GM06990 (cell line): ENCODE measurements at places on chromosomes 6 and 20.
A peak's percentile ranks its signal among the peaks of the same experiment; 100 is the strongest.

- DNase-seq: no peak
These were observed 3.0 kb upstream of the ZBTB24 start for GRCh38 chr6:109486068-109486467.

- no peak for DNase-seq
These were observed 29.2 kb downstream of the SLC35A1 start for GRCh38 chr6:87501809-87502572.

GRCh38 chr6:92589996-92590395 lies 829.4 kb downstream of the EPHA7 start:
- no peak for DNase-seq

DNA sequence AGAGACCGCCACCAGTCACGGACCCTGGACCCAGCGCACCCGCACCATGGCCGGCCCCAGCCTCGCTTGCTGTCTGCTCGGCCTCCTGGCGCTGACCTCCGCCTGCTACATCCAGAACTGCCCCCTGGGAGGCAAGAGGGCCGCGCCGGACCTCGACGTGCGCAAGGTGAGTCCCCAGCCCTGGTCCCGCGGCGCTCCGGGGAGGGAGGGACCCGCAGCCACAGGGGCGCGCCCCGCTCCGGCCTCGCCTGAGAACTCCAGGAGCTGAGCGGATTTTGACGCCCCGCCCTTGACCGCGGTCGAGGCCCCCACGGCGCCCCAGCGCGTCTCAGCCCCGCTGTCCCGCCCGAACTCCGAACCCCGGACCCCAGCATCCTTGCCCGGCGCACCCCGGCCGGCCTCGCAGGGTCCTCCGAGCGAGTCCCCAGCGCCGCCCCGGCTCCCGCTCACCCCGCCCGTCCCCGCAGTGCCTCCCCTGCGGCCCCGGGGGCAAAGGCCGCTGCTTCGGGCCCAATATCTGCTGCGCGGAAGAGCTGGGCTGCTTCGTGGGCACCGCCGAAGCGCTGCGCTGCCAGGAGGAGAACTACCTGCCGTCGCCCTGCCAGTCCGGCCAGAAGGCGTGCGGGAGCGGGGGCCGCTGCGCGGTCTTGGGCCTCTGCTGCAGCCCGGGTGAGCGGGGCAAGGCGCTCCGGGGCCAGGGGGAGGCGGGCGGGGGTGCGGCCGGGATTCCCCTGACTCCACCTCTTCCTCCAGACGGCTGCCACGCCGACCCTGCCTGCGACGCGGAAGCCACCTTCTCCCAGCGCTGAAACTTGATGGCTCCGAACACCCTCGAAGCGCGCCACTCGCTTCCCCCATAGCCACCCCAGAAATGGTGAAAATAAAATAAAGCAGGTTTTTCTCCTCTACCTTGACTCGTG lies at the start of gene OXT:
TSS of gene OXT (plus strand) at position 11 of the 920 bp plus-strand sequence. CDS start at position 47, 36 bp downstream.
- no peak for DNase-seq

DNA sequence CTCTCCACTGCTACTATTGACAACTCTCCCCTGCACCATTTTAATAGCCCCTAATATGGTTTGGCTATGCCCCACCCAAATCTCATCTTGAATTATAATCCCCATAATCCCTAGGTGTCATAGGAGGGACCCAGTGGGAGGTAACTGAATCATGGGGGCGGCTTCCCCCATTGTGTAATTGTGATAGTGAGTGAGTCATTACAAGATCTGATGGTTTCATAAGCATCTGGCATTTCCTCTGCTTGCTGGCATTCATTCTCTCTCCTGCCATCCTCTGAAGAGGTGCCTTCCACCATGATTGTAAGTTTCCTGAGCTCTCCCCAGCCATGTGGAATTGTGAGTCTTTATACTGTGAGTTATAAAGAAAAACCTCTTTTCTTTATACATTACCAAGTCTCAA lies 74.1 kb upstream of the TCF21 start:
- DNase-seq: no peak

- DNase-seq: no peak
These were observed 285.9 kb downstream of the ALDH8A1 start for GRCh38 chr6:134663800-134664535.

- DNase-seq: no peak
These were observed 766 bp upstream of the TBC1D22B start for GRCh38 chr6:37256692-37257319.

DNA sequence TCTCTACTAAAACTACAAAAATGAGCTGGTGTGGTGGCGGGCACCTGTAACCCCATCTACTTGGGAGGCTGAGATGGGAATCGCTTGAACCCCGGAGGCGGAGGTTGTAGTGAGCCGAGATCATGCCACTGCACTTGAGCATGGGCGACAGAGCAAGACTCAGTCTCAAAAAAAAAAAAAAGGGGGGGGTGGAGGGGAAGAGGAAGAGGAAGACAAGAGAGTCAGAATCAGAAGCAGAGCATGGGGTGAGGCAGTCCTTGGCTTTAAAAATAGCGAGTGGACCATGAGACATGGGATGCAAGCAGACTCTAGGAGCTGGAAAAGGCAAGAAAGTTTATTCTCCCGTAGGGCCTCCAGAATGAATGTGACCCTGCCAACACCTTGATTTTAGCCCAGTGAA lies 3.9 kb upstream of the SLC9A8 start:
- DNase-seq: no peak

GRCh38 chr20:35048739-35049138 lies 43.9 kb downstream of the TRPC4AP start:
- DNase-seq: no peak

GRCh38 chr6:40066372-40066771 lies 132.1 kb upstream of the MOCS1 start:
- no peak for DNase-seq

- no peak for DNase-seq
These were observed 17.2 kb upstream of the MDGA1 start for GRCh38 chr6:37714836-37715420.

- no peak for DNase-seq
These were observed 2.4 kb downstream of the METTL24 start for GRCh38 chr6:110355727-110356126.

DNA sequence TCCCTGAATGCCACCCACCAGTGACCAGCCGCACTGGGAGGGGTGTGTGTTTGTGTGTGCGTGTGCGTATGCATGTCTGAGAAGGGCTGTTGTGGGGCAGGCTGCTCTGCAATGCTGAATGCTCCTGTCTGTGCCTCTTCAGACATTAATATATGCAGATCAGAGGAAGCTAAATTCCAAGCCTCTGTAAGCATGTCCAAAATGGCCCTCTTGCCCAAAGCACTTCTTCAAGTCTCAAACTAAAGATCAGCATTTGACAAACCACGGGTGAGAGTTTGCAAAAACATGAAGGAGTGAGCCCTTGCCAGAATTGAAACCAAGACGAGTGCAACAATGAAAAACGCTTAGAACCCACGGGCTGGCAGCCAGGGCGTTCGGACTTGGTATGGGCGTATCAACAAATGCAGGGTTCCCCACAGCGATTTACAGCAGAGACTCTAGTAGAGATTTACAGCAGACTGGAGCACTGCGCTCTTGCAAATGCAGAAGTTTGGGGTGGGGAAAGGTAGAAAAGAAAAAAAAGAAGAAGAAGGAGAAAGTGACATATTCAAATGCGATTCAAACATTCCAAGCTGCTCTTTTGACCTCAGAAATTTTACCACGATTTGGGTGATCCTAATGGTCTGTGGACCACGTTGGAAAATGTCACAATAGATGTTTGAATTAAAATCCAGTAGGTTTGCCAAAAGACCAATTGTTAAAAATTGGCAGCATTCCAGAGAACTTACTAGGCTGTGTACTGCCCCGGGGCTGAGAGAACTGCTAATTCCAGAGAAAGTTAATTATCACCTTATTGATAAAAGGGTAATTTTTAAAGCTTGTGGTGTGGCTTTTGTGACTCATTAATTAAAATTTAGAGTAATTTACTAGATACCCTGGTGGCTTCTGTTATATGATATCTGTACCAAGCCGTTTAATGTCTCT lies 3.5 kb downstream of the SCML4 start:
- no peak for DNase-seq

DNA sequence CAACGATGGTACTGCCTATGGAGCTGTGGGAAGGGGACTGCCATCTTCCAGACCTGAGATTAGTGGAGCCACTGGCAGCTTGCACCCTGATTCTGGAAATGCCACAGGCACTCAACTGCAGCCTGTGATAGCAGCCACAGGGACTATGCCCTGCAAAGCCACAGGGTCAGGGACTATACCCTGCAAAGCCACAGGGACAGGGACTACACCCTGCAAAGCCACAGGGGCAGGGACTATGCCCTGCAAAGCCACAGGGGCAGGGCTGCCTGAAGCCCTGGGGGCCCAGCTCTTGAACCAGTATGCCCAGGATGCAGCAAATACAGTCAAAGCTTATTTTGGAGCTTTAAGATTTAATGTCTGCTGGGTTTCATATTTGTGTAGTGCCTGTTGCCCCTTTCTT lies 346.6 kb downstream of the C6orf118 start:
- DNase-seq: no peak

DNA sequence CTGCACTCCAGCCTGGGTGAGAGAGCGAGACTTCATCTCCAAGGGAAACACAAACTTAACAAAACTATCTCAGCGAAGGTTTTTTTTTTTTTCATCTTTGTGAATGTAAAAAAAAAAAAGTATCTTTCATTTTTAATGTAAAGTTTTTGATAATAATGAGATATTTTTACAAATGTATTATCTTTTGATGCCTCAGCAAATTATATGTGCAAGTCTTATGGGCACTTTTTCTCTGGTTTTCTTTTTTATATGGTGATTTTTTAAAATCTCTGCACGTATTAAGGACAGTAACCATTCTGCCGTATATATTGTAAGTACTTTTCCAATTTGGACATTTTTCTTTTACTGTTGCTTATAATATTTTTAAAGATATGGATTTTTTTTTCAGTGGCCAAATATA lies 76.8 kb downstream of the MAFB start:
- no peak for DNase-seq

GRCh38 chr6:56145616-56146015 lies 101.8 kb downstream of the COL21A1 start:
- DNase-seq: no peak

GRCh38 chr6:110422444-110422822 lies 7.1 kb upstream of the DDO start:
- no peak for DNase-seq

- no peak for DNase-seq
These were observed 6.2 kb downstream of the SS18L1 start for GRCh38 chr20:62149532-62150309.

DNA sequence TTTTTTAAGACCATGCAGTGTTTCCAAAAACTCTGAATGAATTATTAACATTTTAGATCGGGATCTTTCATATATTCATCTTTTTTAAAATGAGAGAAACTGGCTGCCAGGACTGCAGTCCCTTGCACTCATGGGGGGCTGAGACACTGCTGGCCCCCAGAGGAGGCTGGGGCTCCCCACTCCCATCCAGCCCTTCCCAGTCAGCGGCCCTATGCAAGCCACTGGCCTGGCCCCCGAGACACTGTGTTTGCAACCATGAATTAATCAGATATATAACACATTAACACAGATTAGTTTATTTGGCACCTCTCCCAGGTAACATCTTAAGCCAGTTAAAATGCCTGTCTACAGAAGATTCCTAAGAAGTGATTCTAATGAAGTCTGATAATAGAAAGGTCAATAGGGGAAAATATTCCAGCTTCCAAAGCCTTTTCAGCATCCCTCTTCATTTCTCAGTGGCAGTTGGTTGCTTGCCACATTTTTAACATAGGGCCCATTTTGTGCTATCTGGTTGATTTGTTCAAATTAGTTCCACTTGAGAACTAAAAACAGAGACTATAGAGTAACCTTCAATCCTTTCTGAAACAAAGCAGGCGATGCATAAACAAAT lies 184.4 kb upstream of the FBXL4 start:
- no peak for DNase-seq

- no peak for DNase-seq
These were observed 528.7 kb upstream of the RNF217 start for GRCh38 chr6:124433387-124434160.

- DNase-seq: peak; percentile 12
These were observed 71.0 kb upstream of the MRAP2 start for GRCh38 chr6:83962582-83962981.

- DNase-seq: no peak
These were observed 349.6 kb downstream of the PHF3 start for GRCh38 chr6:63985223-63985622.

DNA sequence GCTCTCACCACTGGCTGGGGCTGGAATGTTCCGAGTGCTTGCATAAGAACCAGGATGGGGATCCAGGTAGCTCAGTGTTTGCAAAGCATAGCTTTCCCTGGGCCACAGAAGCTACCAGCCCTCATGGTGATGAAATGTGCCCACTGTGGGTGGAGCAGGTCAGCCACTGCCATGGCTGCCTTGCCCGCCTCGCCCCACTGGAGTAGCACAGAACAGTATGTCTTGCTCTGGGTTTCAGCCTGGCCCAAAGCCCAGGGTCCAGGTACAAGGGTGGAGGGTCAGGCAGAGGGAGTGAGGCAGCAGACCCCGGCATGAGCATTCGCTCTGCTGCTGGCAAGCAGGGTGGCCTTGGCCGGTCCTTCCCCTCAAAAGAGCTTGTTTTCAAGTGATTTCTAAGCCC lies 34.7 kb downstream of the KCNK17 start:
- DNase-seq: no peak

GRCh38 chr6:155782320-155782731 lies 326.7 kb upstream of the NOX3 start:
- no peak for DNase-seq

DNA sequence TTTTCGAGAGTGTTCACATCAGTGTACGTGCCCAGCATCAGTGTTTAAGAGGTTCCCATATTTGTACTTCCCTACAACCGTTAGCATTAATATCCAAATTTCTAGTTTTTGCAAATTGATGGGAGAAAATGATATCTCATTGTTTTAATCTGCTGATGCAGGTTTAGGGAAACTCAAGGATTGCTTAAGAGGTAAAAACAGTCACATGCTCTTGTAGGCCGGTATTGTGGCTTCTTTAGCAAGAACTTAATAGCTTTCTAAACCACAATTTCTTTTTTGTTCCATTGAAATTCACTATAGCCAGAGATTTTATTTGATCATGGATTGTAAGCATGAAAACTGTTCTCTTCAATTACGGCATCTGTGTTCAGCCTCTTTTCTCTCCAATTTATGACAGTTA lies 29.5 kb downstream of the BEND6 start:
- no peak for DNase-seq

DNA sequence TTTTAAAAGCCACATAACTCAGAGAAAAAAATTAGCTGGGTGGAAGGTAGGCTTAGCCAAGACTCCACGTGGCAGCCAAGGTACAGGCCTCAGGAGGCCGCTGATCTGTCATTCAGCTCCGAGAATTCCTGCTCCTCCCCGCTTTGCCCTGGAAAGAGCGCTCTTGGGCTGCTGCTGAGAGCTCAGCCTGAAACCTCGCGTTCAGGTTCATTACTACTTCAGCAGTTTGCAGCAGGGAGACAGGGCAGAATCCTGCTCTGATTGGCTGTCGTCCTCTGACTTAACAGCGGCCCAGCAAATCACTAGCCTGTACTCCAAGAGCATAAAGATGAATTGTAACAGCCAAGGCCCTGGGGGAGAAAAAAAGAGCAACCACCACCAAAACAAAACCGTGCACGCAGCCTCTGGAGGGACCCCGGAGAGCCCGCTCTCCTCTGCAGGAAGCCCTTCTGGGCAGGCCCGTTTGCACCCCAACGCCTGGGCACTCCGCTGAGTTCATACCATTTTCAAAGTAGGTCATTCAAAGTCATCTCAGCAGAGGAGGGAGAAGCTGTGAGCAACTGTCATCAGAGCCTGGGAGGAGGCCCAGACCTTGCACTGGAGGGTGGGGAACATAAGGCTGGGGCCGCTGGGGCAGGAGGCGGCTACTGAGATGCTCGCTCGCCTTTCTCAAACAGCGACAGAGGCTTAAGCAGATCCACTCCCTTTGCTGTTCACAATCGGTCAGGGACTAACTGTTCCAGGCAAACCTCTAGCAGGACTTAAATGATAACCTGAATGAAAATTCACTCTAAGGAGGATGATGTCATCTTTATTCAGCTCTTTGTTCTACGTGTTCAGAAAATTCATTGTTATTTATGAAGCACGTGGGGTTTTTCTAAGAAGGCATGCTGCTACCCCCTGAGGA lies 42.3 kb upstream of the ATXN1 start:
- DNase-seq: no peak
